Fibroblast of skin of right quadriceps (primary cell): ENCODE measurements at places on chromosomes 1 and 21.

DNA sequence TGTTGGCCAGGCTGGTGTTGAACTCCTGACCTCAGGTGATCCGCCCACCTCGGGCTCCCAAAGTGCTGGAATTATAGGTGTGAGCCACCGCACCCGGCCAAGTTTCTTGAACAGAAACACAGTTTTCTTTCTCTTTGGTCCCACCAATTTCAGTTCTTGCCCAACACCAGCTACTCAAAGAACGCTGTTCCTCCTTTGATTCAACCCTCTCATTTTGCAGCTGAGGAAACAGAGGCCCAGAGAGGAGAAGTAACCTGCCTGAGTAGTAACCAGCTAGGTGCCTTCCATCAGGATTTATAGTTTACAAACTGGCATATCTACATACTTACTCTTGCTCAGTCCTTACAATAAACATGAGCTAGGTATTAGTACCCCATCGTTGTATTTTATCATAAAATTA is 119.9 kb downstream of the SYF2 start:
- DNase-seq, result no peak

DNA sequence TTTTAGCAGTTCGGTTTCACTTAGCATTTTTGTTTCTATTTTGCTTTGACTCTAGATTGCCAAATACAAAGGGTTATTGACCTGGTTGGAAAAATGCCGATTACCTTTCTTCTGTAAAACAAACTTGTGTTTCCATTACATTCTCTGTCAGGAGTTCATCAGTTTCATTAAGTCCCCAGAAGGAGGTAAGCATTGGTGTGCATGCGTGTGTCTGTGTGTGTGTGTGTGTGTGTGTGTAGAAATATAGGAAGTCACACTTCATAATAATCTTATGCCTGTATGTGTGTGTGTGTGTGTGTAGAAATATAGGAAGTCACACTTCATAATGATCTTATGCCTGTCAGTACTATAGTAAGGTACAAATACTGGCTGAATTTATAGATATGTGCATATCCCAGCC is 10.0 kb downstream of the RGSL1 start:
- DNase-seq, result no peak

DNA sequence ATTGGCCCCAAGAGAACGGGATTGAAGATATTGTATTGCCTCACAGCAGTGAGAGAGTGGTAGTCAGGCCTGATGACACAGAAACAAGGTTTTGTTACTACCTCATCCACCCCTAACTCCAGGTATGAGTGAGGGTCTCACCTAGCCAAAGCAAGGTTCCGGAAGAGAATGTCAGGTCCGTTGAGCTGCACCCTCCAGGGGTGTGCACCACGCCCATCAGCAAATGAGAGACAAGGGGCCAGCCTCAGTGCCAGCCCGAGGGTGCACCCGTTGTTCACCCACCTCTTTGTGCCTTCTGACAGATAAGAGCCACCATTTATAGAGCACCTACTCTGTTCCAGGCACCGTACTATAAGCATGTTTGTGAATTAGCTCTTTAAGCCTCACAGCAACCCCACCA is 121.9 kb upstream of the IPO9 start:
- DNase-seq, result no peak

DNA sequence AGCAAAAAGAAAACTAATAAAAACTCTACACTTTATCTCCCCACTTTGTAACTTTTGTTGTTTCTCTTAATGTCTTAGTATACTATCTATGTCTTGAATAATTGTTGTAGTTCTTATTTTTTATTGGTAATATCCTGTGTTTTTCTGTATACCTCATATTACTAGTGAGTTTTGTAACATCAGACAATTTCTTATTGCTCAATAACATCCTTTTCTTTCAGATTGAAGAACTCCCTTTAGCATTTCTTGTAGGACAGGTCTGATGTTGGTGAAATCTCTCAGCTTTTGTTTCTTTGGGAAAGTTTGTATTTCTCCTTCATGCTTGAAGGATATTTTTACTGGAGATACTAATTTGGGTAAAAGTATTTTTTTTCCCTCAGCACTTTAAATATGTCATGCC is 79.8 kb upstream of the LRRC8B start:
- no peak for DNase-seq

- peak; percentile 85 for DNase-seq
Measured at GRCh38 chr21:27700974-27701614, 734.2 kb upstream of the ADAMTS5 start.

- DNase-seq, result no peak
Measured at GRCh38 chr1:3265835-3266805, 188.3 kb upstream of the ARHGEF16 start.

DNA sequence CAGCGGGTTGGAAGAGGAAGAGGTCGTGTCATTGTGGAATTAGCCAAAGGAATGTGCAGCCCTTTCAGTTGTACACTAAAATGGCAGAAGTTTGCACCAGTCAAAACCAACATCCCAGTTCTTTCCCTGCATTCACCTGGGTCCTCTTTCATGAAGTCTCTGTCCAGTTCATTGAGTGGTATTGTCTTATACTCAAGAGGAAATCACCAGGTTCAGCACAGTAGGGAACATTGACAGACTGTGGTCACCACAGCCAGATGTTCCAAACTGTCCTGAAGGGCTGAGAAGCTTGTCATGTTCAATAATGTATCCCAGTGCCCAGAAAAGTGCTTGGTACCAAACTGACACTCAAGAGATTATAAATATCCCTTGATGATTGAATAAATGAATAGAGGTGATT is 131.6 kb downstream of the GLUL start:
- DNase-seq, result no peak

DNA sequence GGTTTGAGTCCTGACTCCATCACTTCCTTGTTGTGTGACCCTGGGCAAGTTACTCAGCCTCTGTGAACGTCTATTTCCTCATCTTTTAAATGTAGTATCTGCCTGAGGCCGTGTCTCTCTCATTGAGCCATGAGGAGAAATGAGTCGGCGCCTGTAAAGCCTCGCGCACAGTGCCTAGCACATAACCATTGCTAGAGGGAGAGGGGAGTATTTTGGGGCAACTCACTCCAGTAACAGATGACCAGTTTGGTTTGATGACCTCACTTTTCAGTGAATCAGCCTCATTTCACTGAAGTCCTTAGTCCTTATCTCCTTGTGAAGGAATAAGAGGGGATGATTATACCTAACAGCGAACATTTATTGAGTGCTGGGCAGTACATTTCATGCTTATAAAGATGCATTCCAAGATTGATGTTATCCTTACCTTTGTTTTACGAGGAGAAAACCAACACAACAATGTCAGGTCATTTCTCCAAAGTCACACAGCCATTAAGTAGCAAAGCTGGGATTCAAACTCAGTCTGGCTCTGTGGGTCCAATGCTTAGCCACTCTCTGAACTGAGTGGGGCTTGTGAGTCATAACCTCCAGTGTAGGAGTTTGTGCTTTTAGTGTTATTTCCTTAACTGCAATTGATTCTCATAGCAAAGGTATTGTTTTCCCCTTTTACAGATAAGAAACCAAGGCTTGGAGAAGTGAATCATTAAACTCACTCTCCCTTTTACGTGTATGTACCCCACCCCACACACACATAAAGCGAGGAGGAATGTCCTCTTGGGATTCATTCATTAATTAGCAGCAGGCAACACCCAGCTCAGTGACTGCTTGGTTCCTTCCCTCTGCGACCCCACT is 25.9 kb downstream of the KCNC4 start:
- DNase-seq, result peak; percentile 77

DNA sequence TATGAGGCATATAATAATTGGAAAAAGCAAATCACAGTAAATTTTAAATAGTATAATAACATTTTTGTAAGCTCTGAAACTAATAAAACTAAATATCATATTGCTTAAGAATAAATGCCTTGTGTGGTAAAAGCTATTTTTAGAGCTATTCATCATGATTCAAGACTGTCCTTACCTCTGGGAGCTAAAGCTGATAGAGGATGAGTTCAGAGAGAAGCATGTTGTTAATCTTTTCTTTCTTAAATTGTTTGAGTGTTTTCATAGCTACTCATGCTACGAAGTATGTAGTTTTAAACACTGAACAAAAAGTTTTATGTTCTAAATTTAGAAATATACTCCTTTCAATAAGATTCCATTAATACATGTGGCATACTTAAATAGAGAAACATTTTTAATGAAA is 30.5 kb downstream of the IFI16 start:
- DNase-seq, result peak; percentile 82

DNA sequence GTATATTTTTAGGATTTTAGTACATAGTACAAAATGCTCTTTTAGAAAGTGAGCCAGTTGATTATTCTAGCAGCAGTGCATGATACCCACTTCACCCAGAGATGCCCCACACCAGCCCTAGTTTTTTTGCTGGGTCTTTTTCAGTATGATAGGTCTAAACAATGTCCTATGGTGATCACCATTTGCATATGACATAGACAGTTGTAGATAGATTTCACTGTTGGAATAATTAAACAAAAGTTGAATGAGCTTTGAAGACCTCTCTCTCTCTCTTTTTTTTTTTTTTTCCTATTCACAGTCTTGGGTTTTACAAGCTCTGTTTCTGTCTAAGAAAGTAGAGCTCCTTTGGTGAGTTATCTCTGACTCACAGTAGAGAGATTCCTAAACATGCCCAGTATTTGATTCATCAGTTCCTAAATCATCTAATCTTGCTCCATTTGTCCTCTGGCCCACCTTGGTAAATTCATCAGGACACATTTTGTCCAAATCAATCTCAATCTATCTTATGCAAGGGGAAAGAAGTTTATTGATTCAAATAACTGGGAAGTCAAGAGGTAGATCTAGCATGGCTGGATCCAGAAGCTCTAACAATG is 44.7 kb upstream of the VAV3 start:
- DNase-seq, result peak; percentile 71

GRCh38 chr1:113073479-113073950 is 517 bp downstream of the LRIG2 start:
- peak; percentile 47 for DNase-seq

DNA sequence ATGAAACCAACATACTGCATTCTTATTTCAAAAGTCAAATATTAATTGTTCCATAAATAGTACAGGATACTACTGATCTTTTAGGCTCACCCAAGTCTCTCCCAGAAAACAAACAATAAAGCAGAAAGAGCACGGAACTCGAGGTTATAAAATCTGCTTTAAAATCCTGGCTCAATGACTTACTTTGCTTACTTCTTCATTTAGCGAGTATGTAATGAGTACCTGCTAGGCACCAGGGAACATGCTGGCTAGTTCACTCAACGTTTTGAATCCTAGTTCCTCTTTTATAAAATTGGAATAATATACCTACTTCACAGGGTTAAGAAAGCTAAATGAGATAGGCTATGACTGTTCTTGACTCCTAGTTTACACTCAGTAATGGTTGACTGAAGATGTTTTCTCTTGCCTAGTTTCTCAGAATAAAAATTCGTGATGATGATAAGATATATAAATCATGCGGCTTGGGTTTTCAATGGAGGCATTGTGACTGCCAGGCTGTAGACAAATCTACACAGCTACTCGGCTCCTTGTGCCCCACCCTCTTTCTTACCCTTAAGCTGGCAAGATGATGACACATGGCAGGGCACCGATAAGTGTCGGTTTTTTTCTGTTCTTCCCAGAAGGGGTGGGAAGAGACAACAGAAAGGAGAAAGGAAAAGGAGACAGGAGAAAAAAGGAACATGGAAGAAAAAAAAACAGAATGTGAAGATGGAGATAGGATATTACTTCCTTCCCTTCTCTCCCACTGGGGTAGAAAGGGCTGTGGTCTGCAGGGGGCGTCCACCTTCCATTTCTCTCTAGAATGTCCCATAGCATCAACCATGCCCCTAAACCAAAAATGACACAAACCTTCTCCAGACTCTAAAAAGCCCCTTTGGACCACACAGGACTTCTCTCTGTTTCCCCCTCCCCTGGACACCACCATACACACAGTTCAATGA is 507.1 kb downstream of the SMYD3 start:
- no peak for DNase-seq

DNA sequence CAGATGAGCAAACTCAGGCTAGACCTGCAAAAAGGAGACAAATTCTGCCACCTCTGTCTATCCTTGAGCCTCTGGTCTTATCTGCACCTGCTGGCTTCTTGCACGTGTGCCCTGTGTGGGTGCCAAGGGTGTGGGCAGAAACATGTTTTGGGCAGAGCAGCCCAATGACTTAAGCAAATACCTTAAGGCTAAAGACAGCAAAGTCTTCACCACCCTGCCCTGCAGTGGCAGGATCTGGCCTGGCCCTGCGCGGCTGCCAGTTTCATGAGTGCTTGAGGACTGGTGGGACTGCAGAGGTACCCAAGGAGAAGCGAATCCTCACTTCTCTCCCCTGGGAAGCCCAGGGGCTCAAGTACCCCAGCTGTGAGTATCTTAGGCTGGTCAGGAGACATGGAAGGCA is 3.8 kb upstream of the SLC26A9 start:
- no peak for DNase-seq

DNA sequence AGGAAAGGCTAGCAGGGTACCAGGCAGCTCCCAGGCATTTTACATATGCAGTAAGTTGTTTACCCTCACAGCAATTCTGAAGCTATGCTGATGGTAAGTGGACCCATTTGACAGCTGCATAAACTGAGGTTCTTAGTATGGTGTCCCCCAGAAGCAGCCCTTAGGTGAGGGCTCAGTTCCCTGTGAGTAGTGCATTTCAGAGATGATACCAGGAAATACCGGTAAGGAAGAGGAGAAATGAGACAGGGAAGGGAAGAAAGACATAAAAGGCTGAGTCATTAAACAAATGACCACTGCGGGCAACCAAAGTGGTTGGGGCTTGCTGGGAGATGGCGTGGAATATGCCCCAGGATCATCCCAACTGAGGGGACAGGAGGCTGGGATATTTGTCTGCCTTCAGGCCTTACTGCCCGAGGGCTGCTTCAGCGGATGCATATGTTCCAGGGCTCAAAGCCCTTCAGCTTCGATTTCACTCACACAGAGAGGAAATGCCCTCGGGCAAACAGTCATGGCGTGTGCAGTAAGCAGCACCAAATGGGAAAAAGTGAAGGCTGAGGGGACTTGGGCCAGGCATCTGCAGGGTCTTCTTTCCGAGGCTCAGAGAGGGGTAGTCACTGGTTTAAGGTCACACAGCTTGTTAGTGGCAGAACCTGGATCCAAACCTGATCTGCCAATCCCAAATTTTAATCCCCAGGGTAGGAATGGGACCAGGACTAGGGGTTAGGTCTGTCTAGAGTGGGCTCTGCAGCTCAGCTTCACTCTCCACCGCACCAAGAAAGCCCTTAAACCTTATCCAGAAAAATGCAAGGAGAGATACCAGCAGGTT is 133.7 kb upstream of the RUNX3 start:
- peak; percentile 13 for DNase-seq
